Activated CD8-positive, alpha-beta memory T cell treated with anti-CD3 and anti-CD28 coated beads for 1 hour (primary cell): ENCODE measurements at places on chromosomes 2 and 18.

- no peak for DNase-seq
Measured at GRCh38 chr2:132923787-132924186, 253.8 kb upstream of the LYPD1 start.

DNA sequence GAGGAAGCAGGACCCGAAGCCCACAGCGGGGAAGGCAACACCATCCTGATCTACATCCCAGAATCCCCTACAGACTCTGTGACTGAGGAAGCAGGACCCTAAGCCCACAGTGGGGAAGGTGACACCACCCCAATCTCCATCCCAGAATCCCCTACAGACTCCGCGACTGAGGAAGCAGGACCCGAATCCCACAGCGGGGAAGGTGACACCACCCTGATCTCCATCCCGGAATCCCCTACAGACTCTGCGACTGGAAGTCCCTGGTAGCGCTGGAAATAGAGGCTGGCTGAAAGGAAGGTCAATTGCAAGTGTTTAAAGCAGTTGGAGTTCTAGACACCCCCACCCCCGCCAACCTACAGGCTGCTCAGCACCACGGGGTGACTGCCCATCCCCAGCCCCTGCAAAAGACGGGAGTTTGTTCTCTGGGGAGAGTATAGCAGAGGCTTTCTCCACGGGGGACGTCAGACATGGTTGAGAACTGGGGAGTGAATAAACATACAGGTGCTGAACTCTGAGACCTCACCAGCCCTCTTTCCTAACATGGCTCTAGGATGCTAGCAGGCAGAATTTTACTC is 21.0 kb downstream of the CIB4 start:
- no peak for DNase-seq

DNA sequence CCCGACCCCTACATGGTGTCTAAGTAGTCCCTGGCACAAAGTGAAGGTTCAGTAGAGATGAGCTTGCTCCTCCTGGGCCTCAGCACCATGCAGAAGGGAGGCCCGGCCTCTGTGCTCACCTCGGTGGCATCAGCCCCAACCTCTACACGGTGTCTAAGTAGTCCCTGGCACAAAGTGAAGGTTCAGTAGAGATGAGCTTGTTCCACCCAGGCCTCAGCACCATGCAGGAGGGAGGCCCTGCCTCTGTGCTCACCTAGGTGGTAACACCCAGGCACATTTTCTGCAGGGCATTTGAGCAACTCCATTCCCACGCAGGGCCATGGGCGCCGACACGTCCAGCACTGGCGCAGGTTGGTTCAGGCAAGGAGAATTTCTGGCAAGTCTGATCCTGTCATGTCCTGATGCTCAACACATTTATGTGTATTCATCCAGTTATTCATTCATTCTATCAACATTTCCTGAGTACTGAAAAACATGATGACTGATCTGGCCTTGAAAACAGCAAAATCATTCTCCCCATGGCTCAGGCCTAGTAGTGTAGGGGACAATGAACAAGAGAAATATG is 408.2 kb upstream of the MYT1L start:
- no peak for DNase-seq

GRCh38 chr2:239496700-239497099 is 95.9 kb upstream of the HDAC4 start:
- no peak for DNase-seq

DNA sequence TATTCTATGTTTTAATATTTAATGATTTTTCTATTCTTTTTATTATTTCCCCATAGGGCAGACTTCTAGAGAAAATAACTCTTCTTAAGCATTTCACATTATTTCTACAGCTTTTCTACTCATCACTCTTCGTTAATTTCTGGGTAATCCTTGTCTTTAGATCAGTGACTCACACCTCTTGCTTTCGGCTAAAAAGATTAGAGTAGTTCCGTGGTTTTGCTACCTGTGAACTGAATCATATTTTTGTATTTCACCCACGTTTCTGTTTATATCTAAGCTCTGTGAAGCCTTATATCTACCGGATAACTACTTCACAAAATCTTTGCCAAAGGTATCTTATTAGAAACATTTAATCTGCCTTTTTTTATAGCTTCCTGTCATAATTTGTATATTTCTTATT is 685.5 kb upstream of the FSHR start:
- no peak for DNase-seq

- no peak for DNase-seq
Measured at GRCh38 chr2:212465456-212465855, 73.1 kb downstream of the ERBB4 start.

- no peak for DNase-seq
Measured at GRCh38 chr2:224102991-224103390, 63.9 kb upstream of the SERPINE2 start.

DNA sequence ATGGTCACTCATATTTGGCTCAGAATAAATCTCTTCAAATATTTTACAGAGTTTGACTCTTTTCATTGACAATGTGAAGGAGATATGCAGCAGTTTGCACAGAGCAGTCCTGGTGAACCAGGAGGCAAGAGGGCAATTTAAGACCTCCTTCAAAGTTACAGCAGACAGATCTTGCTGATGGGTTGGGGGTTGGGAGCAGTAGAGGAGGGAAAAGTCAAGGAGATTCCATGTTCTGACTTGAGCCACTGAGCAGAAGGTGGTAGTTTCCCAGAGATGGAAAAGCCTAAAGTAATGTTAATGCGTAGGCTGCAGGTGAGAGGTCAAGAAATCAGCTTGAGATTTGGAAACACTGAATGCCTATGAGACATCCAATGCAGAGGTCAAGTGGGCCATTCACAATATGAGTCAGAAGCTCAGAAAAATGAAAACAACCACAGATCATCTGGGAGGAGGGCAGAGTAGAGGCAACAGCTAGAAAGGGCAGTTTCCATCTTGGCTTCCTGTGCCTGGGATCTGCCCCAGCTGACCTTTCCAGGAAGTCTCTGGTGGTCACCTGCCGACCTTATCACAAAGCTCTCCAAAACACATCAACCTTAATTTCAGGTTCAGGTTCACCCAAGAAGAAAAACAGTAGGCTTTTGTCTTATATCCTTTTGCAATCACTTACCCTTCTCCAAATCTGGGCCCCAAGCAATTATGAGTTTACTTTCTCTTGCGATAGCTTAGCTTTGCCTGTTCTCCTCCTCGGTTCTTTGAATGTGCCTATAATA is 197.5 kb upstream of the ARL4C start:
- no peak for DNase-seq

- DNase-seq, result no peak
Measured at GRCh38 chr18:78906066-78906465, 73.6 kb upstream of the SALL3 start.

DNA sequence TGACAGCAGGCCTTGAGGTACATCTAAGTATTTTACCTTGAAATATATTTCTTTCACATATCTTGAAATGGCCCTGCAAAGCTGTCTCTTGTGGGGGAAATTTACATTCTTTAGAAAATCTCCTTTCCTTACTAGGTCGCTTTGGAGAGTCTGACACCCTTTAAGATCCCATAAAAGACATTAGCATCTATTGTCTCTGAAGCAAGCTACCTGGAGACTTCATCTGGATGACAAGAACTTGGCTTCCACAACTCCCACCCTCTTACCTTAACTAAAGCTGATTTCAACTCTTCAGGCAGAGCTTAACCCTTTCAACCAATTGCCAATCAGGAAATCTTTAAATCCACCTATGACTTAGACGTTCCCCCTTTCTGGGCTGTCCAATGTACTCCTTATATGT is 219.3 kb downstream of the PIEZO2 start:
- DNase-seq, result no peak

DNA sequence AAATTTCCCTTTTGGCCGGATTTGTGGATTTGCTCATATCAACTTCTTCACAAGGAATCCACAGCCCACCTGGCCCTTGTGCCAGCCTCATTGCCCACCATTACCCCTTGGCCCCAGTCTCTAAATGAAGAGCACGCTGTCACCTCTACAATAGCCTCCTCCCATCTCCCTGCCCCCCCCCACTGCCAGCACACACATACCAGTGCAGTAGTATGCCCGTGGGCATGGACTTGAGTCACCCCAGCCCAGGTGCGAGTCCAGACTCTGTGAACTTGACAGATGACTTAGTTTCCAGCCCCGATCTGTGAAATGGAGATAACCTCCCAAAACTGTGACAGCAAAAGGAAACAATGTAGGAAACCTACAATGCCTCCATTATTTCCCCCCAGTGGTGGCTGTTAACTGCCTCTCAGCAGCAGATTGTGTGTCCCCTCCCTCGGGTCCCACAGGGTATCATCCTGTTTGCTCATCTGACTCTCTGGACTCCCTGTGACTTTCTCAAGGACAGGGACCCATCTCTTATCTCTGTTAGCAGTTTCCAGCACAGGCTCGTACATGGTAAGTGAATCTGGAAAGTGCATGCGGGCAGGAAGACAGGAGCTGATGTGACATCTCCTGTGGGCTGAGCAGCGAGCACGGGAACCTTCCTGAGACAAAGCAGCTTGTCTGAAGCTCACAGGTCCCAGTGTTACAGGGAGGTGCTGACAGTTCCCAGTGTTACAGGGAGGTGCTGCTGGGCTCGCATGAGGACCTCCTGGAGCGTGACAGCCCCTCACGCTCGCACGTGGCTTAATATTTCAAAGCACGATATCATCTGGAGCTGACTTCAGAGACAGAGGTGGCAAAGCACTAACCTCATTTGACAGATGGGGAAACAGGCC is 4.2 kb upstream of the TMEM185B start:
- no peak for DNase-seq

GRCh38 chr2:191109888-191110287 is 40.9 kb downstream of the STAT4 start:
- no peak for DNase-seq

- no peak for DNase-seq
Measured at GRCh38 chr2:236993-237539, 26.8 kb downstream of the SH3YL1 start.

DNA sequence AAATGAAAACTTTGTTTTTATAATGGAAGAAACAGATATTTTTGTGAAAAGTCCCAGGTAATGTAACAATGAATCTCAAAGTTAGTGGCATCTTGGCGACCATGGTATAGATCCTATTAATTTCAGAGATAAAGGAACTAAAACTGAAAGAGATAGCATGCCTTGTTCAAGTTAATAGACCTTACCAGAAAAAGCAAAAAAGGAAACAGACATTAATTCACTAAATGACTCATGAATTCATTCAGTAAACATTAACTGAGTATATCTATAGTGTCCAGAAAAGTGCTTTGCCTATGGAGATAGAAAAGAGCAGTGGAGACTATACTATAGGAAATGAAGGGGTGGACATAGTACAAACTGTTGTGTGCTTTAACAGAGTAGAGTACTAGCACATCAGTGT is 763.3 kb downstream of the TRIB2 start:
- no peak for DNase-seq

DNA sequence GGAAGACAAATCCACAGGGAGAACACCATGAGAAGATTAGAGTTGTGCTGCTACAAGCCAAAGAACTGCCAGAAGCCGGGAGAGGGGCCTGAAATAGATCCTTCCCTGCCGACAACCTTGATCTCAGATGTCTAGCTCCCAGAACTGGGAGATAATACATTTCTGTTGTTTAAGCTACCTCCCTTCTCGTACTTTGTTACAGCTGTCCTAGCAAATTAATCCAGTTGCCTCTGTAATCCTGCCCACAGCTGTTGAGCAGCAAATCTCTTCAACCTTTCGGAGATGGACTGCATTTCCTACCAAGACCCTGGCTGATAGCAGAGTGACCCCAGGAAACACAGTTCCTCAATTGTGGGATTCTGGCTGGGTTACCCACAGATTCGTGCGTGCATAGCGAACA is 2.6 kb upstream of the TBC1D8 start:
- no peak for DNase-seq
